Cardiac muscle cell (in vitro differentiated cells and primary cell): ENCODE measurements at places on chromosomes 12 and 14.

GRCh38 chr12:44503329-44503728, 372.8 kb downstream of the NELL2 start:
- DNase-seq = no peak

- no peak for DNase-seq
Observed at GRCh38 chr14:62854951-62855350, 190.3 kb downstream of the KCNH5 start.

DNA sequence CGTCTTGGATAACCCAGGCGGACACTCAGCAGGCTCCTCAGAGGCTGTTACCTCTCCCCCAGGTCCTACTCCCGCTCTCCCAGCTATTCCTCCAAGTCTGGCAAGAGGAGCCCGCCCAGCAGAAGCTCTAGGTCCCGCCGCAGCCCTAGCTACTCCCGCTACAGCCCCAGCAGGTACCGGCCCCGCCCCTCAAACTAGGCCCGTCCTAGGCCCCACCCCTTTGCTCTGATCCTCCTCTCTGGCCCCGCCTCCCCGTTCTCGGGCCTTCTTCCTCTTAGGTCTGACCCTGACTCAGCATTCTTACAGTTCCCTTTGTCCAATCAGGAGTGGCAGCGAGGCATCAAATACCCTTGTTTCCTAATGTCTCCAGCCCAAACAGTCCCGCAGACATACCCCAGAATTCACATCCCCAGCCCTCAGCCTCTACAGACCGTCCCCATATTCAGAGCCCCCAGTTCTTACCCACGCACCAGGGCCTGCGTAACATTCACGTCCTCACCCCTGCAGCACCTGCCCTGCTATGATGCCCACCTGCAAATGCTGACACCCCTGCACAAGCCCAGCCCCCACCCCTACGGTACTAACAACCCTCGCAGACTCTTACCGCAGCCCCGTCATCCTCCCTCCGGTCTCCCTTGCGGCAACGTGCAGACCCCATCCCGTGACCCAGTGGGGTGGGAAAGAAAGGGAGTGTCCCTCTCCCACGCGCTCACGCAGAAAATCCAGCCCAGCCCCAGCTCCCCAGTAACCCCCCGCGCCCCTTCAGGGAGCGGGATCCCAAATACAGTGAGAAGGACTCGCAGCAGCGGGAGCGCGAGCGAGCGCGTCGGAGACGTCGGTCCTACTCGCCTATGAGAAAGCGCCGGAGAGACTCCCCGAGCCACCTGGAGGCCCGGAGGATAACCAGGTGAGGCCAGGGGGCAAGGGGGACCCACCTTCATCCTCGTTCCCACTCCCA, 25.0 kb upstream of the HSPB8 start:
- peak; percentile 78 for DNase-seq

DNA sequence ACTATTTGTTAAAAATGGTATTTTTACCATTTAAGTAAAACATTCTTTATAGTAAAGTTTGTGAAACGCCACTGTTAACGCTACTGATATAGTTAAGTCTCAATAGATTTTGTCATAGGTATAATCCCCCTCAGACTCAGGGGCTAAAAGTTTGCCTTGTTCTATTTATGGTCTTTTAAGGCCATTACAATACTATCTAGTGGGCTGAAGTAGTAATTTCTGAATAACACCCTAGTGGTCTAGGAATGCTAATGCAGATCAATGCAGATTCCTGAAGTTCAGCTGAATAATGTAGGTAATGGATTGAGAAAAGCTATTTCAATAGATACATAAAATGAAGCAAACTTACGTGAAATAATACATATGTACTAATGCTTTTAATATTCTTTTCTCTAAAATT, 989.3 kb upstream of the NOVA1 start:
- DNase-seq = no peak

- DNase-seq = no peak
Observed at GRCh38 chr14:61219256-61219655, 61.9 kb downstream of the TMEM30B start.

- no peak for DNase-seq
Observed at GRCh38 chr12:60872219-60872618, 1276.4 kb downstream of the SLC16A7 start.

GRCh38 chr14:68911594-68912227, 67.4 kb downstream of the ACTN1 start:
- peak; percentile 84 for DNase-seq

- no peak for DNase-seq
Observed at GRCh38 chr14:33110737-33111443, 172.2 kb downstream of the NPAS3 start.

- DNase-seq = peak; percentile 69
Observed at GRCh38 chr12:108589028-108589839, 8.7 kb downstream of the TMEM119 start.

- DNase-seq = peak; percentile 47
Observed at GRCh38 chr14:59897757-59898383, 22.1 kb upstream of the LRRC9 start.

- no peak for DNase-seq
Observed at GRCh38 chr12:101066489-101066888, 143.5 kb downstream of the SLC5A8 start.

- no peak for DNase-seq
Observed at GRCh38 chr12:47281667-47282171, 202.0 kb upstream of the AMIGO2 start.

DNA sequence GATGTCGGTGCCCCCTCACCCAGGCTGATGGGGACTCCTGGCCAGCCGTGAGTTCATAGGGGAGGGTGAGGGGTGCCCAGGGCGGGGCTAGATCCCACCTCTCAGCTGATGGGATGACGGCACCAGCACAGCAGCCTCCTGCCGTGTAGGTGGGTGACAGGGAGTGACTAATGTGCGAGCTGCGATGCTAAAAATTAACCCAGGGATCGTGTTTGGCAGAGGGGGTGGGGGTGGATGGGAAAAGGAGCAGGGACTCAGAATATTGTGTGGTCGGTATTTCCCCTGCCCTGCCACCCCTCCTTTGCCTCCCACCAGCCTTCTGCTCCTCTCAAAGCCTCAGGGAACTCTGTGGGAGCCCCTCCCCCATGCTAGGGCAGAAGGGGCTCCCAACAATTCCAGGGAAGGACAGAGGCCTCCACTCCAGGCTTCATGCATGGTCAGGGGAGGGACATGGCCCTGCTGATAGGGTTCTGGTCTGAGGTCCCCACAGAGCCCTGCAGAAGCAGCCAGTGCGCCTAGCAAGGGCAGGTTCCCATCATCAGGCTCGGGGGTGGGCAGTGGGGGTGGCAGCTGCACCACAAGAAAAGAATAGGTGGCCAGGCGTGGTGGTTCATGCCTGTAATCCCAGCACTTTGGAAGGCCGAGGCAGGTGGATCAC, 12.5 kb downstream of the TAMALIN start:
- no peak for DNase-seq

GRCh38 chr12:105674871-105675699, 344.6 kb downstream of the C12orf75 start:
- no peak for DNase-seq

GRCh38 chr12:7542046-7542445, 38.5 kb upstream of the CD163 start:
- no peak for DNase-seq

GRCh38 chr12:93759512-93760081, 82.4 kb downstream of the CRADD start:
- no peak for DNase-seq
